Hematopoietic multipotent progenitor cell treated with erythropoietin and hydrocortisone succinate and interleukin-3 and kit ligand, for 17 days (in vitro differentiated cells): ENCODE measurements at places on chromosomes 11 and 22.

DNA sequence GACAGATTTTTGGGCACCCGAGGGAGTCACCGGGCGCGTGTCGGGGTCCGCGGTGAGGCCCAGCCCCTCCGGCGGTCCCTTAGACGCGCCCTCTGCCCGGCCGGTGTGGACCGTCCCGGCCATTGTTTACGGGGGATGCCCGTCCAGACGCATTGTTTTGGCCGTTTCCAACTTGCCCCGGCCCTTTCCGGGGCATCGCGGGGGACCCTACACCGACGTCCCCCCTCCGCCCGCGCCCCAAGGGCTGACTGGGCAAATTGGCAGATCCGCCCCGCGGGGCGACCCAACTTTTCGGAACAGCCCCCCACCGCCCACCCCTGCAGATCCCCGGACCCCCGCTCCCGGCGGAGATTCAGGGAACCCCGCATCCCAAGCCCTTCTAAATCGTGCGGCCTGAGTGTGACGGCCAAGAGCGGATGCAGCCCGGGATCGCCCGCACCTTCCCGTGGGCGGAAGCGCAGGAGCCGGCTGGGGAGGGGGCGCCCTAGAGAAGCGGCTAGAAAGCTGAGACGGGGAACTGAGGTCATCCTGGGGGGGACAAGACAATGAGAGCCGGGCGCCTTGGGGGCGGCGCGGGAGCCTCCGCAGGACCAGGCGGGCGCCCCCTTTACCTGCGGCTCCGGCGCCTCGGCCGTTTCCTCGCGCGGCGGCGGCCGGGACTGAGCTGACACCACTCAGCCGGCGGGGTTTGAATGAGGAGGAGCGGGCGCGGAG lies 17.1 kb upstream of the CCT8L2 start:
- no peak for DNase-seq

GRCh38 chr11:60915248-60915914 lies 1.4 kb downstream of the TMEM109 start:
- DNase-seq, result peak; percentile 25

DNA sequence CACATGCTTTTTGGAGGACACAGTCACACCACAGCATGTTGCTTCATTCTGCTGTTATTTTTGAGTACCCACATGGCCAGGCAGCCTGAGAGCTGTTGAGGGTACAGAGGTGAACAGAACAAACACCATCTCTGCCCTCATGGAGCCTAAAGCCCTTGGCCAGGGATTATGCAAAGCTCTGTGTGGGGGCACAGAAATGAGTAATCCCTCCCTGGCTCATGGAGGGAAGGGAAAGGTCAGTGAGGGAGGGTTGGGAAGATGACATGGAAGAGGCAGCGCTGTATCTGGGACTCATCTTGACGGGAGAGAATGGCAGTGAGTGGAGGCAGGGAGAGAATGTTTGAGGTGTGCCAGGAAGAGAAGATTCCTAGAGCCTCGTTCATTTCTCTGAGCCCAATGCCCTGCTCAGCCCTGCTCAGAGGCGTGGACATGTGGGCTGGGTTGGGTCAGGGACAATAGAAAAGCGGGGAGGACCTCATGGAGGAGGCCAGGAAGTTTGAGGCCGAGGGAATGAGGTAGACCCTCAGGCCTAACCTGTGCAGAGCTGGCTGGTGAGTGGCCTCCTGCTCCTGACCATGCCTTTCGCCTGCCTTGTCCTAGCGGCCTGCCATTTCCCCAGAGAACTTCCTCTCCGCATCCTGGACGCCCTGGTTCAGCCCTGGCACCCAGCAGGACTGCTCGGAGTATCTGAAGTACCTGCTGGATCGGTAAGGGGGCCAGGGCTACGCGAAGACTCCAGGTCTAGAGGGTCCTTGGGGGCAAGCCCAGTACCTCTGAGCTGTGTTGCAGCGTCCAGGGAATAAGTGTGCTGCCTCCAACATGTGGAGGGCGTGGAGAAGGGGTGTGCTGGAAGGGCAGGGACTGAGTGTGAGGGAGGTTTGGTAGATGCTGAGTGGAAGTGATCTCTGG lies 19.8 kb downstream of the USP35 start:
- DNase-seq, result no peak

GRCh38 chr11:38952698-38953097 lies 2354.7 kb upstream of the RAG2 start:
- no peak for DNase-seq

DNA sequence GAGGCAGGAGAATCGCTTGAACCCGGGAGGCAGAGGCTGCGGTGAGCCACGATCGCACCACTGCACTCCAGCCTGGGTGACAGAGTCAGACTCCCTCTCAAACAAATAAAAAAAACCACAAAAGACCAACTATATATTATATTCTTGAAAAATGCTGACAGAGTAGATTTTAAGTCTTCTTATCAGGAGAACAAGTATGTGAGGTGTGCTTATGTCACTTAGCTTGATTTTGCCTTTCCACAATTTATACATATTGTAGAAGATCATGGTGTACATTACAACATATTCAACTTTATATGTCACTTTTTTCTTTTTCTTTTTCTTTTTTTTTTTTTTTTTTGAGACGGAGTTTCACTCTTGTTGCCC lies 24.1 kb upstream of the CARS1 start:
- DNase-seq, result no peak

DNA sequence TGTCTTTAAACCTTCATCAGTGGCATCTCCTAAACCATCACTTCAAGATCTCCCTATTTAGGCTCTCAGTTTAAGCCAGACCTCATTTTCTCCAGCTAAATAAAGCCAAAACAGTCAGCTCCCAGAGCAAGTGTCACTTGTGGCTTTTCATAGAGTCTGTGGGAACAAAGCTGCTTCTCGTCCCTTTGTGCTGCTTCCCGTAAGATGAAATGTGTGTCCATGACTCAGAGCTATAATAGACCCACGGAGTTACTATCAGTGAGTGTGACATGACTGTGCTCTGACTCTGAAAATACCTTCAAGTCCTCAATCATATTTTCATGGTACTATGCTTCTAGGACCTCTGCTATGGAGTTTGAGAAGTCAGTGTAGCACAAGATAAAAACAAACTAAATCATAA lies 57.3 kb upstream of the SLN start:
- no peak for DNase-seq

DNA sequence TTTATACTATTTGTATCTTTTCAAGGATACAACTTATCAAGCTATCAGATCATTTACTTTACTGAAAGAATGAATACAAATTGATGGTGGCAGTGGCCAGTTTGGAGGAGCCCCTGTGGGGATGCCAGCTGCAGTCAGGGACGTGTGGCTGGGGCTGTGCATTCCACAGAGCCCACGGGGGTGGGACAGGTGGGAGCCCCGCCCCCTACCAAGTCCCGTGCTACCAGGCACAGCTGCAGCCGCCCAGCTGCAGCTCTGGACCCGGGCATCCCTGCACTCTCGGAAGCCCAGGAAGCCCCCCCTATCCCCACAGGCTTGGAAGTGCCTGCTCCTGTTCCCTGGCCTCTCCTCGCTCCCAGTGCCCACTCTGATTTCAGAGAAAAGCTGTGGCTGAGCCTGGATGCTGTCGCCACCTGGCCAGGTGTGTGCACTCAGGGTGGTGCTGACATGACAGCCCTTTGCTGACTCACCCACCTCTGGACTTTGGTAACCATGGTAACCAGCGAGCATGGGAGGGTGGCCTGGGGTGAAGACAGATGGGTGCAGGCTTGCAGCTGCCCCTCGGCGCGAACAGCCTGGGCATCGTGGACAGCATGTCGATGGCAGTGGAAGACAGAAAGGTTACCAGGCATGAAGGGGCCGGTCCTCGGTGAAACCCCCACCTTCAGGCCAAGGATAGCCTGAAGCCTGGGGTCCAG lies 138.1 kb downstream of the SBF2 start:
- DNase-seq, result no peak

DNA sequence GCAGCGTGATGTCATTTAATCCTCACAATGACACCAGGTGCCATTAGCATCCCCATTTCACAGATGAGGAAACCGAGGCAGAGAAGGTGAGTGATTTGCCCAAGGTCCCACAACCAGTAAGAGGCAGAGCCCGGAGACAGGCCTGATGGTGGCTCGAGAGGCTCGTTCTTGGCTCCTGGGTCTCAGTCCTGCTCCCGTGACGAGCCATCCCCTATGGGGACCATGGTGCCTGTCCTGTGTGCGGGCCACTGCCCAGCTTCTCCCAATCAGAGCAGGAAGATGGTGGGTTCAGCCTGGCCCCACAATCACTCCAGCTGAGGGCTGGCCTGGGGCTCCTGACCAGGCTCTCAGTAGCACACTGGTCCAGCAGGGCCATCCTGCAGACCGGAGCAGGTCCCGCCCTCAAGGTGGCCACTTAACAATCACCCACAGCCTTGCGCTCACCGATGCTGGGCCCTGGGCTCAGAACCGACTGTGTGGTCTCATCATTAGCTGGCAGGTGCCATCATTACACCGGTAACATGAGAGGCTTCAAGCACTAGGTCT lies 3.6 kb downstream of the ALDH3B1 start:
- no peak for DNase-seq

DNA sequence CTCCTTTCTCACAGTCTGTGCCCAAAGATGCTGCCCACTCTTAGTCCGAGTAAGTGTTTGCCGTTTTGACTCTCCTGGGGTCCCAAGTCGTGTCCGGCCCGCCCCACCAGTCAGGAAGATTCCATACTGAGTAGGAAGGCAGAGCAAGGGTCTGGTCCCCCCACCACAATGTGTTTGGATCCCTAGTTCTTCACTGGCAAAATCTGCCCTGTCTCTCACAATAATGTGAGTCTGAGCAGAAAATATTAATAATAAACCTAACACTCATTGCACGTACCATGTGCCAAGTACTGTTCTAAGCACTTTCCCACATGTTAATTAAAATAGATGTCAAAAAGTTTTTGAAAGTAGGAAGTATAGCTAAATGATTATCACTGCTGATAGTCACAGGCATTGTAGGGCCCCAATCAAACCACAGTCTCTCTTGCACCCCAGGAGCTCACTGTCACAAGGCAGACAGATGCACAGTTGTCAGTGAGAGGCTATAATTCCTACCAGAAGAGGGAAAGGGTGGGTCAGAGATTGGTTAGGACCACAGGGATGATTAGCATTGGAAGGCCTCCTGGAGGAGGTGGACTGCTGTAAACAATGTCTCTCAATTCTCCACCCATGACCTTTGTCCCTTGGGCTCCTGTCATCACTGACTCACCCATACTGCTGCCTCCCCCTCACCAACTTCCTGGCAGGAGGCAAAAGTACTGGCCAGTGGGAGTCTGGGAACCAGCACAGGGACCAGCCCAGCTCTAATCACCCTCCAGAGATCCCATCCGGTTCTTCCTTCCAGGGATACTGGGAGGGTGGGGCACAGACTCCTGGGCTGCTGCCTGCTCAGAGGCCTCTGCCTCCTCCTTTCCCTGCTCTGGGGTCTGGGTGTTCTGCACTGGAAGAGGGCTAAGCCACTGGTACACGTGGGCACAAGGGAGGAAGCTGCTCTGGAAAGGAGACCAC lies 1.0 kb upstream of the POLD4 start:
- peak; percentile 17 for DNase-seq

- no peak for DNase-seq
These were observed 53.2 kb downstream of the TRIOBP start for GRCh38 chr22:37749831-37750595.

- DNase-seq, result no peak
These were observed 55.3 kb upstream of the CD44 start for GRCh38 chr11:35083431-35084238.

DNA sequence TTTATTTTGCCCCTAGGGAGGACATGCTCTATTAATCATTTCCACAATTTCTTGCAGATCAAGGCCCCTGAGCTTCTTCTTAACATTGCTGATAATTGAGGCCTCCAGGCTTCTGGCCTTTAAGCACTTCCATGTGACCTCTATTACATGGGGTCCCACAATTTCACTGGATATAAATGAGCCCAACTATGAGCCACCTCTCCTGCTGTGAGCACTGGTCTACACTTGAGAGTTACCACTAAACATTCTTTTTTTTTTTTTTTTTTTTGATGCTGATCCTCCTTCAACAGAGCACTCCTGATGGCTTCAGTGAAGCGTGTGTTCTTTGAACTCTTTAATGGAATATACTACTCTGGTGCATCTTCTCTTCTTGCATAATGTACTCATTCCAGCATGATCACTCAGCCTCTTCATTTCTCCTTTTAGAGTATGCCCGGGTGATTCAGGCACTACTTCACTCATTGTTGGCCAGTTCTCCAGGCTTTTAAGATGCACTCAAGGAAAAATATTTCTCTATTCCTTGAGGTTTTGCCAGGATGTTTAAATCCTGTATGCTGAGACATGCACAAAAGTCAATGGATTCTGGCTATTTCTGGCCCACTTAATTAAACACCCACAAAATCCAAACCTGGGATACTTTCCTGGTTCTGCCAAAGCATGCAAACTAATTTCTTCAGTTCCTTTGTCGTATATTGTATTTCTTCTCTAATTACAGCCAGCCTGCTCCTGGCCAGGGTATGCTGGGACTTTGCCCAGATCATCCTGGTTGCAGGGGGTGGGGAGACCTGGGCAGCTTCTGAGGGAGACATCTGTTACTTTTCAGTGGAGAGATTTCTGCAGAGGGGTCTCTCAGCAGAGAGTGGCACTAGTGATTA lies 257.8 kb upstream of the LUZP2 start:
- DNase-seq, result no peak

GRCh38 chr11:103737747-103738146 lies 298.7 kb upstream of the DDI1 start:
- DNase-seq, result no peak

- DNase-seq, result no peak
These were observed 1.5 kb upstream of the TRABD start for GRCh38 chr22:50184004-50184901.

- DNase-seq, result no peak
These were observed 52.6 kb upstream of the NAV2 start for GRCh38 chr11:19660076-19660475.
